Activated CD4-positive, alpha-beta memory T cell treated with anti-CD3 and anti-CD28 coated beads for 36 hours (primary cell): ENCODE measurements at places on chromosomes 3 and 15.
A peak's percentile ranks its signal among the peaks of the same experiment; 100 is the strongest.

DNA sequence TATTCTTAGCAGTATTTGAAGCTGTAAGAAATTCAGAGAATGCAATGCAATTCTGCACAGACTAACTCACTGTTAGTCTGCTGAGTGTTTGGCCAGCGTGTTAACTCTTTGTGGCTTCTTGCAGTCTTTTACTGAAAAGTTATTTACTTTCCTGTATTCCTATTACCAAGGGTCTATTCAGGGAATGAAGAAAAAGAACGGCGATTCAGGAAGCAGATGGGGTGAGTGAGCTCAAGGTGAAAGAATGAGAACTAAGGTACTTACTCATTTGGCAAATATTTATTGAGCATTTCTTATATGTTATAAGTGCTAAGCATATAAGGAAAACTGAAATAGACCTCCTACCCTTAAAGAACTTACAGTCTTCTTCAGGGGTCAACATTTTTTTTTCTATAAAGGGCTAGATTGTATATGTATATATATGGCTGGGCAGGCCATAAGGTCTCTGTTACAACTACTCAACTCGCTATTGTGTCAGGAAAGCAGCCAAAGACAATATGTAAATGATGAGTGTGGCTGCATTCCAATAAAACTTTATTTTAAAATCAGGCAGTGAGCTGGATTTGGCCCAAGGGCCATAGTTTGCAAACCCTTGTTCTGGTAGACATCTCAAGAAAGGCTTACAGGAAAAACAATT is 271.9 kb upstream of the GADL1 start:
- DNase-seq = no peak

DNA sequence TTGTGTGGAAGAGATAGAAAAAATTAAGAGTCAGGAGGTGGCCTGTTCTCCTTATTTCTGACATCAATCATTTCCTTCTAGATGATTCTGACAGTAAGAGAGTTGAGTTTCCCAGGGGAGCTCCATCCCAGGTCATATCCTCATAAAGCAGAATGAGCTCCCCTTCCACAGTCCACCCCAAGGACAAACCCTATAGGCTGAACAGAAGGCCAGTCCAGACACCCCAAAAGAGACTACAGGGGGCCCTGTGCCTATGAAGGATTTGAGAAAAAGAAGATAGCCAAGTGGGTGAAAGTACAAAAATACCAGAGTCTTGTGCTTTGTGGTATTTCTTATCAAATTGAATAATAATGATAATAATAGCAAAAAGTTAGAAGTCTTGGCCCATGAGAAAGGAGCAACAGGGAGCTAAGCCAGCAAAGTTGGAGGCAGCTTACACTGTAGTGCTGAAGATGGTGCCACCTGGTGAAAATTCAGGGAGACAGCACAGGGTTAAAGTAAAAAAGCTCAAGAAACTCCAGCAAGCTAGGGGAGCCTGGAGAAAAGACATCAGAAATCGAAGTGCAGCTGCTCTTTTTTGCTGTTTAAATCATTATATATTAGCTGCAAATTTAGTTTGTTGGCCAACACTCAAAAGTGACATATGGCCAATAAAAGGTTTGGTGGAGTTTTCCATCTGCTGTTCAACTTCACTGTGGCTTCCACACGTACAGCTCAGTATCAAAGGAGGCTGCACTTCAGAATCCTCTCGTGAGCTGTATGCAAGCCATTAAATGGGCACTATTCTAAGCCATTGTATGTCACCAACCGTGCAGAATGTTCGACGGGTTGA is 35.8 kb upstream of the SLC24A5 start:
- DNase-seq = no peak

GRCh38 chr3:62525281-62525680 is 151.9 kb upstream of the FEZF2 start:
- DNase-seq = no peak

DNA sequence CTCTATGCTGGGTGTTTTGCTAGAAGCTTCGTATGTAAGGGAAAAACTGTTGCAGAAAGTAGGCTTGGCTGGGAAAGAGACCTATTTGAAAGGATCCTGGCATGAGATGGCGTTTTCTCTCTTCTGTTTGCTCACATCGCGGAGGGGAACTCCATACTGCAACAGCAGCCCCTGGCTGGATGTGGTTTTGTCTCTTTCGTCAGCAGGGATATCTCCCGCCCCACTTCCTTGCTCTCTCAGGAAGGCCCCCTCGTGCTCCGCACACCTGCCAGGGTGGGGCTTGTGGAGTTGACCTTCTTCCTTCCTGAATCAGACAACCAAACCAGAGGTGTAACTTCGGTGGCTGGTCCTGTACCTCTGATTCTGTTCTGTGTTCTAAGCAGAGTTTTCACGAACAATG is 26.4 kb upstream of the MYZAP start:
- peak; percentile 61 for DNase-seq
